ENCODE measurements at places on chromosomes 7 and 10.
A peak's percentile ranks its signal among the peaks of the same experiment; 100 is the strongest.

DNA sequence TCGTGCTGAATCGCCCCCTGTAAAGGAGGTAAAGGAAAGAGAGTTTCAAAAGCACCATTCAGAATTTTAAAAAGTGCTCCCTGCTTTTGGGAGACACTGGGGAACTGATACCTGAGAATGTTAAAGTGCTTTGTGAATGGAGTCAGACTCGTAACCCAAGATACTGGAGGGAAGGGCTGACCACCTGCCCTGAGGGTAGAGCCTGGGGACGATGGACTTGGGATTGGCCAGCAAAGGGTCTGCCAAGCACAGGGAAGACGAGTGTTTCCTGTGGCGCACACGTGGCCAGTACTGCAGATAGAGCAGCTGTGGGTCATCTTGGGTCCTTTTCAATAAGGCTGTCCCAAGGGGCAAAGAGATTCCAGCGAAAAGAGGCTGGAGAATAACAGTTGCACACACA lies 1284.1 kb upstream of the AUTS2 start:
- DNase-seq: no peak

DNA sequence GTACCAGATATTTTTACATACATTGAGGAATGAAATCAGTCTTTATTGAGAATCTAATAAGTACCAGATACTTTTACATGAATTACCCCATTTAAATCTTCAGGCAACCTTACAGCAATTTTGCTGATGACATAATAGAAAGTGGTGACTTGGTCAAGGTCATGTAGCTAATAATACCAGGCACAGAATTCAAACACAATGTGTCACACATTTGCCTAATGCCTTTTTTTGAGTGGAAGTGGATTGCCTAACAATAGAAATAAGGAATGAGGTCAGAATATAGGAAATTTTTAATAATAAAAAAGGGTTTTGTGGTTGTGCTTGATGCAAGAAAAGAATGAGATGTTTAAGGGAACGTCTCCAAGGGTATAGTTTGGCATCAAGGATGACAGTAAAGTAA lies 466.6 kb upstream of the IGFBP3 start:
- no peak for DNase-seq

DNA sequence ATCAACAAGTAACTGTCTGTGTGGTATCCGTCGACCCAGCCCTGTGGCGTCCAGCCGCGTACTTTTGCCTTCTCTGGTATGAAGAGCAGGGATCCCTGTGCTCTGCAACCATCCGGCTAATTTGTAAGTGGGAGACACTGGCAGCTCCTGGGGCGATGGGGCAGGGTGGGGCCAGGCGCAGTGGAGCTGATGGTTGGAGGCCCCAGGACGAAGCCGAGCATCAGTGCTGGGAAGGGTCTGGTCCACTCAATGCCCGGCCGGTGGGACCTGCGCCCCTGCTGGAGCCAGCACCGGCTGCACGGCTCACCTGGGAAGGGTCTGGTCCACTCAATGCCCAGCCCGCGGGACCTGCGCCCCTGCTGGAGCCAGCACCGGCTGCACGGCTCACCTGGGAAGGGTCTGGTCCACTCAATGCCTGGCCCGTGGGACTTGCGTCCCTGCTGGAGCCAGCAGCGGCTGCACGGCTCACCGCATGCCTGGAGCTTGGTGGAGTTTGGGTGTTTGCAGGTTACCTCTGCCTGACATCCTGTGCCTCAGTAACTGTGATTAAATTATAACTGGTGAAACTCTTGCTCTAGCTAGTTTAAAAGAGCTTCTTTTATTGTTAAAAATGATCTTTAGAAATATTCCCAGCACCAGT lies 96.1 kb downstream of the NKX6-2 start:
- no peak for DNase-seq

DNA sequence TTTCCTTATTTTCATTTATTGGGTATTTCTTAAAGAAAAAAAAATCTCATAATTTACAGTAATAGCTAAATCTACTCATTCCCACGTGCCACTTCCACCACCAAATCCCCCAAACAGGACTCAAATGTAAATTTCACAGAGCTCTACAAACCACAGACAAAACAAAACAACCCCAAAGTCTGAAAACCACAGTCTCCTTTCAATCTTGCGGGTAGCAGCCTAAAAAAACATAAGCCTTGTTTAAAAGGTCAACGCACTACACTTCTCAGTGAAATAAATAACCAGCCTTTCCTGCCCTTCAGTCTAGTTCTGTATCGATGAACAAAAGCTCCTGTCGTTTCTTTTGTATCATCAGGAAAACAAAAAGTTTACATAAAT lies 121.8 kb upstream of the AFAP1L2 start:
- DNase-seq: peak; percentile 48

DNA sequence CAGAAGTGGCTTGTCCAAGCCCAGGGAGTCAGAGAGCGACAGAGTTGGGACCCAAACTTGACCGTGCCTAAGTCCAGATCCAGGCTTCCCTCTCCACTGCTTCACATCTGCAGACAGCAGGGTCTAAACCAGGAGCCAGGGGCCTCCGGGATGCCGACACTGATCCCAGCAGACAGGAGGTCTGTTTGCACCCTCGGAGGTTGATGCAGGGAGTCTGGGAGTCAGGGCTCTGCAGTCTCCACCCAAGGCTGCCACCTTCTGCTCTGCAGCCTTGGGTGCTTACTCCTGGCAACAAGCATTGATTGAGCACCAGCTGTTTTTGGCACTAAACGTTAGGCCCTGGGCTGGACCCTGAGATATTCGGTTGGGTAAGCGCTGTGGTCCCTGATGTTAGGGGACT lies 21.0 kb downstream of the ELFN1 start:
- DNase-seq: no peak

- DNase-seq: no peak
These were observed 19.2 kb upstream of the PANK1 start for GRCh38 chr10:89664203-89664602.

- no peak for DNase-seq
These were observed 218.4 kb downstream of the ADAM12 start for GRCh38 chr10:126169899-126170298.

DNA sequence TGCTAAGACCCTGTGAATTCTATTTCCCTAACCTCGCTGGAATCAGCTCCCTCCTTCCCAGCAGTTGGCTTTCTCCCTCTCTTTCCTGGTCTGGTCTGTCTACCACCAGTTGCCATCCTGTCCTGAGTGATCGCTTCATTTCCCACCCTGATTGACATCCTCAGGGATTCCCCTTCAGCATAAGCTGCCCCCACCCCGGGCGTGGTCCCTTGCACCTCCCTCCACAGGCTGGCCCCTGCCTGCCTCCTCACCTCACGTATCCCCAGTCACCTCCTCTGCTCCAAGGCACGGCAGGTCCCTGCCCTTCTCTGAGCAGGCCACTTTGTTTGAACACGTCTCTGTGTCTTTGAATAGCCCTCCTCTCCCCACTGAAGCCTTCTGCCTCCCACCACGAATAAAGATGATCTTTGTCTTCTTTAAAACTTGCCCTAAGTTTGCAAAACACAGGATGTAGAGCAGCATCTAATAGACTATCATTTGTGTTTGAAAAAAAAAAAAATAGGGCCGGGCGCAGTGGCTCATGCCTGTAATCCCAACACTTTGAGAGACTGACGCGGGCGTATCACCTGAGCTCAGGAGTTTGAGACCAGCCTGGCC lies 233.5 kb downstream of the CUX1 start:
- no peak for DNase-seq

DNA sequence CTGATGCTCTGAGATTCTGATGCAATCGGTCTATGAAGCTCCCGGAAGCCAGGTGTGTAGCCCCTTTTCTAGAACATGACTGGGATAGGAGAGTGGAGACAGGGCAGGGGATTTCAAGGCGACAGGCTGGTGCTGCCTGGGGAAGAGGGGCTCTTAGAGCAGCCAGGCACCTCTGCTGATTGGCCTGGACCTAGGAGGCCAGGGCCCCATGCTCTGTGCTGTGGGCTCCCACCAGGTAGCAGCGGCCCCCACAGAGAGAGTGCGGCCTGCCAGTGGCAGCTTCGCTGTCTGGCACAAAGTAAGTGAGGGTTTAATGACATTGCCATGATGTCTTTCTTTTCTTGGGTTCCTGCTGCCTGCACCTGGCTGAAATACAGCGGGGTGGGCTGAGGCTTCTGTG lies 99.4 kb upstream of the PODXL start:
- DNase-seq: no peak

GRCh38 chr7:5564894-5565293 lies 141.3 kb upstream of the TNRC18 start:
- no peak for DNase-seq

- peak; percentile 85 for DNase-seq
These were observed 26.5 kb downstream of the LMTK2 start for GRCh38 chr7:98133181-98133580.

GRCh38 chr7:134710854-134711624 lies 64.4 kb downstream of the BPGM start:
- no peak for DNase-seq

DNA sequence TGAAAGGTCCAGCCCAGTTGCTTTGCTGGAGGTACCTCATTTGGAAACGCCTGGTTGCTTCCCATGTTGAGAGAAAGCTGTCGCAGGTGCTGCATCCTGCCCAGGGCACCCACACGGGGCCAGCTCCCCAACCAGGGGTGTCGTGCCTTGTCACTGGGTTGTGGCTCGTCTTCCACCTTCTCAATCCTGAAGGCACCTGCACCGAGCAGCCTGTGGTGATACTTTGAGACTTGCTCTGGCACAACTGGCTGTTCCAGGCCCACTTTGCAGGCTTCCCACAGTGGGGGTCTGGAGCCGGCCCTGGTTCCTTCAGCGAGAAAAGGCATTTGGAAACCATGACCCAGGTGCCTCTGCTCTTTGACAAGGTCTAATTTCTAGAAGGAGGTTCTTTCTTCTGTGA lies 197.3 kb upstream of the PPP2R2D start:
- DNase-seq: no peak

- peak; percentile 55 for DNase-seq
These were observed 13.4 kb downstream of the TNS3 start for GRCh38 chr7:47568547-47568946.

GRCh38 chr7:140458201-140458600 lies 21.1 kb downstream of the MKRN1 start:
- no peak for DNase-seq

- no peak for DNase-seq
These were observed 99.1 kb downstream of the PRPF18 start for GRCh38 chr10:13685885-13686284.
